Activated T-helper 1 cell treated with Interleukin-2 at 50 U/mL for 16 hours (primary cell): ENCODE measurements at places on chromosomes 3 and 15.

DNA sequence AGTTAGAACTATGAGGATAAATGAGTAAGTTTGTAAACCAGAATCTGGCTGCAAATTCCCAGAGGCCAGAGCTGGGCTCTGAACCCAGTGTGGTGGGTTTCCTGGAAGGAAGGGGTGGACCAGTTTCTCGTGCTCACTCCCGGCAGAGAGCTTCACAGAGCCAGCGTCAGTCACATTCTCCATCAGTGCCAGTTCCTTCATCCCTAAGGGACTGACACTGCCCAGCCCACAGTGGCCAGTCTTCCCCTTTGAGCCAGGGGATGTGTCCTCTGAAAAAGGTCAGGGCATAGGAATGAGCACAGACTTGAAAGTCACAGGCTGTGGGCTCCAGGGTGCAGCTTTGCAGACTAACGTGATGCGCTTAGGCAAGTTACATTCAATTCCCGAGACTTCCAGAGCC, 135.8 kb upstream of the HACD2 start:
- no peak for DNase-seq

DNA sequence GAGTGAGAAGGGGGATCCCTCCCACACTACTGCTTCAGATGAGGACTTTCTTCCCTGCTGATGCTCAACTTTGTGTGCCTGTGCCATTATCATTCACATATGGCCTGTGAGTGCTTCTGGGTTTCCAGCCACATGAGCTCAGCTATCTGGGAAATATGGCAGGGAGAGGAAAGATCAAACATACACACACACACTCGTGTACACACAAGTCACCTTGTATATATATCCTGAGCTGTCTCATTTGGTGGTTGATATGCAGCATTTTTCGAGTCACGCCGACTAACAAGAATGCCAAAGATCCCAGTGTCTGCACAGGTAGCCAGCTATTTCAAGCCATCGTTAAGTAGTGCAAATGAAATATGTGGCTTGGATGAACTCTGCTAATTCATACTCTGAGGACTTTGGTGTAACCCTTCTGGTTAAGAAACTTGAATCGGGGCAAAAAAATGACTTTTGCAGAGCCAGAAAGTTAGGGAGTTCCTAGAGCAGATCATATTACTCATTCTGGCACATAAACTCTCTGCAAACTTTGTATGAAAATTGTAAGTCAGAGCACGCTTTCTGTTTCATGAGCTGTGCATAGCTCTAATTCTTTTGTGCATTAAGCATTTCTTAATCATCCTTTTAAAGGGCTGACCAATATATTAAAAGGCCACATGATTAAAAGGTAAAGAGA, 24.9 kb upstream of the WNT5A start:
- no peak for DNase-seq

- DNase-seq = no peak
Observed at GRCh38 chr3:25854214-25854613, 64.3 kb downstream of the OXSM start.

GRCh38 chr3:93931597-93932229, 42.0 kb downstream of the PROS1 start:
- DNase-seq = no peak

- no peak for DNase-seq
Observed at GRCh38 chr3:114709102-114709501, 415.3 kb downstream of the TIGIT start.

- no peak for DNase-seq
Observed at GRCh38 chr3:58391156-58391865, 42.3 kb downstream of the PDHB start.

DNA sequence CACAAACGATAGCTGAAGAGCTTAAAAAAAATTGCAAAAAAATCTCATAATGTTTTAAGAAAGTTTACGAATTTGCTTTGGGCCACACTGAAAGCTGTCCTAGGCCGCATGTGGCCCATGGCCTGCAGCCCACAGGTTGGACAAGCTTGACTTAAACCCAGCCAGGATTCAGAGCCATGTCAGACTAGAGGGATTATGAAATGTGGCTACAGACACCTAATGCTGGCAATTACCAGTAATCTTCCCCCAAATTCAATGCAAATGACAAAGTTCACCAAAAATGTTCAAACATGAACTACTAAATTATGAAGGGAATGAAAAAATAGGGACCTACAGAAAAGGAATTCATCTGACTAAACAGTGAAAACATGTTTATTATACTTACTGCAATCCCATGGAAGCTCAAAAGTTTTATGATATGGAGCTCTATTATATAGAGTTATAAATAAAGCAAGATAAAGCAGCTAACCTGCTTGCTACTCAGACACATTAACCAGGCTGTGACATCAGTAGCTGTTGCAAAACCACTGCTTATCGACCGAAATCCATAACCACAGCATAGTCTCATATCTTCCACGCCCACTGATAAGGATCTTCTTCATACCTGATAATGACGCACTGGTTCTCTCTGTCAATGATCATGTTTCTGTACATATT, 49.2 kb downstream of the LDHAL6B start:
- no peak for DNase-seq

- no peak for DNase-seq
Observed at GRCh38 chr3:76370749-76371520, 585.6 kb upstream of the ZNF717 start.

DNA sequence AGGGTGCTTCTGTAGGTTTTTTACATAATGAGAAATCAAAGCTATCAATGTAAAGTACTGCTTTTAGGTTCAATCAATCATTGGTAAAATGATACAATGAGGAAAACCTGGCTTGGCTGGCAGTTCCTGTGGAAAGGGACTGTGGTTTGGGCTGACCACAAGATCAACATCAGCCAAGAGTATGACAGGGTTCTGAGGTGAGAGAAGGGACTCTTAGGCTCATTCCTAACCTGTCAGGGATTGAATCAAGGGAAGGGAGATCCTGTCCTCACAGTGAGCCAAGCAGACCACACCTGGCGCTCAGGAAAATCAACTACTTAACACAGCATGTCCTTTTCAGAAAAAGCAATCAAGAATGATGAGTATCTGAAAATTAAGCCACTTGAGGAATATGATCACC, 111.1 kb downstream of the MAGI1 start:
- DNase-seq = no peak

GRCh38 chr3:171173736-171174135, 147.2 kb upstream of the SLC2A2 start:
- no peak for DNase-seq

DNA sequence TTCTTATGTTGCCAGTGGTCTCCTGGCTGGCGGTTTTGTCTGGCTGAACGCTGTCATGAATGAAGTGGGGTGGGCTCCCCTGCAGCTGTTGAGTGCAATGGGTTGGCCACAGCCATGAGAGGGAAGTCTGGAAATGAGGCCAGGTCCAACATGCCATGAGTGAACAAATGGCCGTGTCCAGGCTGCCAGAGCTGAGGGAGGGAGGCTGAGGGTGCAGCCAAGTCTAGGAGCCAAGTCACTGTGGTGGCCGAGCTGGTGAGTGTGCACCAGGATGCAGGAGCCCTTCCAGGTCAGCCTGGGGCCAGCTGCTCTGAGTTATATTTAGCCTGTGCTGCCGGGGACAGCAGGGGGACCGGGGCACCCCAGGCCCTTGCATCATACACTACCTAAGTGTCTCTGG, 24.7 kb upstream of the PRR23E start:
- DNase-seq = no peak

DNA sequence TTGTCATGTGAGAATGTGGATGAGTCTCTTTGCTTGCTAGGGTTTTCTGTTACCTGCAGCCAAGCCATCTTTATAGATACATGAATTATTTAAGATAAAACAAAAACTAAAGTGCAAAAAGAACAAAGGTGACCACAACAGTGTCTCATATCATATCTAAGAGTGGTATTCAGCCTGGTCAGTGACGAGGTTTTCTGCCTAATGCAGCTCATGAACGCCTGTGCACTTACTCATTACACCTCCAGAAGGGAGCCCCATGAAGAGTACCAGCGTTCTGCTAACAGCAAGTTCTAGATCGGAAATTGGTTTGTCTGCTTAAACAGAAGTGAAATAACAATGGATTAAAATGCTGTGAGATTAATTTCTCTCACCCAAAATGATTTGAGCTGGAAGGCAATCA, 19.2 kb downstream of the PXYLP1 start:
- DNase-seq = no peak

DNA sequence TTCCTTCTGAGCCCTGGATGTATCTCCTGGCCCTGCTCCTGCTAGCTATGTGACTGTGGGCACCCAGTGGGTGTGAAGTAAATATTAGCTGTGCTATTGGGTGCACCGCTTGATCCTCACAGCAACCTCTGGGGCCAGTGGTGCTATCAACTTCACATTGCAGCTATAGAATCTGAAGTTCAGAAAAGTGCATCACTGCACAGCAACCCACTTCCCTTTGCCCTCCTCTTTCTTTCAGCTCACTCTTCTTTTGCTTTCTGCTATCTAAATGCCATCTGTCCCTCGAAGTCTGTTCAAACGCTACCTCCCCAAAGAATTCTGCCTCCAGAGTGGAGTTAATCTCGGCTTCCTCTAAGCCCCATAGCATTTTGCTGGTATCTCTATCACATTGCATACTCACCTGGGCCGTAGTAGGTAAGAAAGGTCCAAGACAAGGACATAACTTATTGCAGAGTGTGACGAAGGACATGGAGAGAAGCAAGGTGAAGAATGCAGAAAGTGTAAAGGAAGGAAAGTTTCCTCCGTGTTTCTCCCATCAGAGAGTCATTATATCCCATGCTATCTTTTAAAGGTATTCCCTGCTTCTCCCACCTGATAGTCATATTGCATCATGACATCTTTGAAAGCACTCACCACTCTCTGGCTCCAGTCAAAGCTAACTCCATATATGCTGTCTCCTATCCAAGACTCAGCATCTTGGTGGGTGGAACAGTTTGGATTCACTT, 57.1 kb upstream of the BCL6 start:
- DNase-seq = no peak

DNA sequence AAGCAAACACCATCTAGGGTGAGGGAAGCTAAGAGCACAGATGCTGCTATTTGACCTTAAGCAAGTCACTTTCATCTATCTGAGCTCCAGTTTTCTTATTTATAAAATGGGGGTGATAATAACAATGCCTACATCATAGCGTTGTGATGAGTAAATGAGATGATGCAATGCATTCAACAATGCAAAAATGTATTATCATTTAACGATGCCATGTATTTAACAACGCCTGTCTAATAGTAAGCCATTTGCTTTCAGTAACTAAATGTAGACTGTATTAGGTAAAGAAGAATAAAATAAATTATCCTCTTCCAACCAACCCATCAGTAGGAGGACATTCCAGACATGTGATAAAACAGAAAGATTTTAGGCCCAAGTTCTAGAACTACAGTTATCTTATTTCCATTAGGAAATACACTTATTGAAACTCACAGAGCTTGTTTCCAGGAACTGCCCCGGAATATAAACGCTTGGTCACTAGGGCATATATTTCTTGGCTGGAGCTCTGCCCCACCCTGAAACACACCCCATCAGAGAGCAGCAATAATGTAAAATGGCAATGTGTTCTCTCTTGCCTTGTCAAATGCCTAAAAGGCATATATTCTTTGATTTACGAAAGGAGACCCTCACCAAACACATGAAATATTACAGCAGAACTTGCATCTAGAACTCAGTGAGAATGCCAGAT, 128.3 kb downstream of the LIPC start:
- no peak for DNase-seq

- no peak for DNase-seq
Observed at GRCh38 chr15:28900041-28900891, 14.5 kb downstream of the APBA2 start.

GRCh38 chr3:192652727-192653126, 74.6 kb downstream of the FGF12 start:
- no peak for DNase-seq

GRCh38 chr15:35674873-35675781, 129.2 kb upstream of the DPH6 start:
- no peak for DNase-seq

- no peak for DNase-seq
Observed at GRCh38 chr3:87796137-87796842, 262.5 kb downstream of the CGGBP1 start.

- no peak for DNase-seq
Observed at GRCh38 chr3:13166243-13167063, 93.2 kb upstream of the IQSEC1 start.

DNA sequence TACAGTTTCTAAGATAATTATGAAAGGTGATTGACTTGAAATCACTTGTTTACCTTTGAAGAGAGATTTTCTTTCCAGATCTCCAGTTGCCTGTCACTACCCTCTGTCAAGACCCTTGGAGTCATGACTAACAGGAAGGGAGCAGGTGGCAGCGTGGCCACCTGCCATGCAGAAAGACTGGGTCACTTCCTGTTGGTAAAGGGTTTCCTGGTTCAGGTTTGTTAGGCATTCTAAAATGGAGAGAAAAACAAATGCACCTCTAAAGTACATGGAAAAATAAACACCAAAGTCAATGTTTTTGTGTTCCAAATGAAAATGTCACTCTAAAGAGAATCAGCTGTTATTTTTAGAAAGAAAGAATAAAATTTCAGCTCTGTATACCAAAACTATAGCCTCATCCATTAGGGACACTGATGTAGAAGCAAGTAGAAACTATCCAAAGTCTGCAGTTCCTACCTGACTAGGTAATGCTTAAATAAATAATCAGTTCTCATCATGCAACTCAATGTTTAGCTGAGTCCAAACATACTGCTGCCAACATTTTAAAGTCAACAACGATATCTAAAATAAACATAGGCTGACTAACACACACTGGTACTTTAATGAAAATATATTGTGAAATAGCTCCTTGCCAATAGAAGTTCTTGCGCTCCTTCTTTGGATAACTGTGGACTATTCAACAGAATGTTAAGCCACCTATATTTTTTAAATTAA, 23.9 kb upstream of the TM4SF1 start:
- no peak for DNase-seq

DNA sequence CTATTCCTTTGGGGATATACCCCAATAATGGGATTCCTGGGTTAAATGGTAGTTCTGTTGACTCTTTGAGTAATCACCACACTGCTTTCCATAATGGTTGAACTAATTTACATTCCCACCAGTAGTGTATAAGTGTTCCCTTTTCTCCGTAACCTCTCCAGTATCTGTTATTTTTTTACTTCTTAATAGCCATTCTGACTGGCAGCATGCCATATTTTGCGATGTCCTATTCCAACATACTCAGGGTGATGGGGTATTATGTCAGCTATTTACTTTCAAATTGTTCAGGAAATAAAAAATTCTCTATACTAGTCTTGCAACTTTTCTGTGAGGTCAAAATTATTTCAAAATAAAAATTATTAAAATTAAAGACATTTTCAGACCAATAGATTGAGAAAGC, 9.1 kb upstream of the PARP14 start:
- DNase-seq = no peak

DNA sequence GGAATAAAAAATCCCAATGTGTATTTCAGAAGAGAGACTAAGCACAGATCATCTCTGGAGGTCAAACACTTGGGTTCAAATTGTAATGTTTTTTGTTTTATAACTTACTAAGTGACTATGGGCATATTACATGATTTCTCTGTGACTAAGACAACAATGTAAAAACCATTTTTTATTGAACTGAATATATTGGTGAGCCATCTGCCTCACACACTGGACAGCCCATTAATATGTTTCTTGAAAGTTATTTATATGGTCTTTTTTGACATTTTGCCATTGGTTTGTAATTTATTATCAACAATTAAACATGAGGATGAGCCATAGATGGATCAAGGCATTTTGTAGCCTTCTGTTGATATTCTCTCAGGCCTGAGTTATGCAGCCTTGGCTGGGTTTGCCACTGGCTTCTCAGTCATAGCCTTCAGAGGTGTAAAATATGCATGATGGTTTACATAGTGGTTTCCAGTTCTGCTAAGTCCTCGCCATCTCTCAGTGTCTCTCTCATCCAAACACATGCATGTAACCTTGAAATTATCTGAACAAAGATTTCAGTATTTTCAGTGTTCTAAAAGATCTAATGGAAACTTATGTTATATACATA, 997.2 kb downstream of the DIPK2A start:
- DNase-seq = no peak

- no peak for DNase-seq
Observed at GRCh38 chr3:64003589-64003988, 19.7 kb downstream of the PSMD6 start.
